ENCODE measurements at places on chromosomes 12 and 14.

DNA sequence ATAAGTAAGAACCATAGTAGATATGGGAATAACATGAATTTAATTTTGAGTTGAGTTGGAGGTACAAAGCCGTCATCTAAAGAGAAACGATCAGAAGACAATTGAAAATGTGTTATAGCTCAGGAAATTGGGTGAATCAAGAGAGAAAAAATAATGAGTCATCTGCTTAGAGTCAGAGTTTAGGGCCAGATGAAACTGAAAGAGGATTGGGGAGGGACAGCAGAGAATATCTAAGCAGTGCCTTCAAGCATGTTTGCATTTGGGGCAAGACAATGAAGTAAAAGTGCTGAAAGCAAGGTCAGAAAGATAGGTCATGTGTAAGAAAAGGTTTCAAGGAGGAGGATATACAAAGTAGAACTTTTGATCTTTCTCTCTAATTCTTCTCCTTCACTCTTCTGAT, 49.4 kb downstream of the SLC15A5 start:
- no peak for DNase-seq

GRCh38 chr12:117513353-117513752, 151.9 kb upstream of the NOS1 start:
- no peak for DNase-seq

DNA sequence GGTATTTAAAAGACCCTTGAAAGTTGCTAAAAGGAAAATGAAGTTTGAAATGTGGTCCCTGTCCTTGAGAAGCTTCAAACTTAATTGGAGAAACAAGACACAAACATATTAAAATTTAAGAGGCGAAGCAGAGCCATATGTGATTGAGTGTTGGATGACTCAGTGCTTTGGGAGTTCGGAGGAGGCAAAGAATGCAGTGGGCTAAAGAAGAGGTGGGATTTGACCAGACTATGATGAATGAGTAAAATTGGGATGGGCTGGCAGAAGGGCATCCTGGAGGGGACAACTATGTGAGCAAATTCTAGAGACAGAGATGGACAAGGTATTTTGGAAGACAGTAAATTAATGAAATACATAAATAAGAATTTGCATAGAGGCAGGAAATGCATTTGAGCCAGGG, 358.6 kb downstream of the EGLN3 start:
- DNase-seq, result no peak

DNA sequence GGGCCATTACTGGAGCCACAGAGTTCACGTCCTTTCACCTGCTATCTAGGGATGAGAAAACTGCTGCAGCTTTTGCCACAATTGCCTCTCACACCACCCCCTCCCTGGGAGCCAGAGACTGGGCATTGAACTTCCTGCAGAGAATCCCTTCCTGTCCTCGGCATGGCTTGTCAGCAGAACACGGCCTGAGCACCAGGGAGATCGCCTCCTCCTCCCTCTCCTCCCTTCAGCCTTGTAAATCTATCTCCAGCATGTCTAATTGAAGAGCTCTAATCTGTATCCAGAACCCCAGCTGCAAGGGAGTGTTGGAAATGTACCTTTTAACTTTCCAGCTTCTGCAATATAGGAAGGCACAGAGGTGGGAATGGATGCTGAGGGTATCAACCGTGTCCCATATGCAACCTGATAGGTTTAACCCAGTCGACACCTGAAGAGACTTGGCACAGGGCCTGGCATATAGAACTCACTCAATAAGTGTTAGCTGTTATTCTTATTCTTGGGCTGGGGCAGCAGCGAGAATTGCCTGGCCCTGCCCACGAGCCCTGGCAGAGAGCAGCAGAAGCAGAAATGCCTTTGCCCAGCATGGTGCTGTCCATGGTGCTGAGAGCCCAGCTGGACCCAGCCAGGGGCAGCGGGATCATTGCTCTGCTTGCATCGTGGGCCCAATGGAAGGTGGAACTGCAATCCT, 26.8 kb downstream of the TMEM63C start:
- peak; percentile 41 for DNase-seq

DNA sequence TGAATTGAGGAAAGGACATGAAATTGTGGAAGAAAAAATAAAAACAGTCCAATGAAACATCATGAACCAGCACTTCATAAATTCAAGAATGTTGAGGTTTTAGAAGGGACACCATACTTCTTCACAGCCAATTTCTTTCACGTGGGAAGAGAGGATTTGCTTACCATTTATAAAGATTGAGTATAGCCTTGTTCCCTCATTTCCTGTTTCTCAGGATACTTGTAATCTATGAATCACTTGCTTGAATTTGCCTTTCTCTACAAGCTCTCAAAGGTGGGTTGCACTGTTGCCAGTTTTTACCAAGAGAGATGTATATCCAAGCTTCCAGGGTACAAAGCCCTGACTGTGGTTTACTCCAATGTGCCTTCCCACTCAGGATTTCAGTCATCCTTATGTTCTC, 116.1 kb downstream of the DUSP6 start:
- DNase-seq, result no peak

GRCh38 chr14:63745858-63746425, 18.1 kb upstream of the SGPP1 start:
- no peak for DNase-seq

GRCh38 chr14:76696361-76696760, 64.9 kb upstream of the VASH1 start:
- no peak for DNase-seq

DNA sequence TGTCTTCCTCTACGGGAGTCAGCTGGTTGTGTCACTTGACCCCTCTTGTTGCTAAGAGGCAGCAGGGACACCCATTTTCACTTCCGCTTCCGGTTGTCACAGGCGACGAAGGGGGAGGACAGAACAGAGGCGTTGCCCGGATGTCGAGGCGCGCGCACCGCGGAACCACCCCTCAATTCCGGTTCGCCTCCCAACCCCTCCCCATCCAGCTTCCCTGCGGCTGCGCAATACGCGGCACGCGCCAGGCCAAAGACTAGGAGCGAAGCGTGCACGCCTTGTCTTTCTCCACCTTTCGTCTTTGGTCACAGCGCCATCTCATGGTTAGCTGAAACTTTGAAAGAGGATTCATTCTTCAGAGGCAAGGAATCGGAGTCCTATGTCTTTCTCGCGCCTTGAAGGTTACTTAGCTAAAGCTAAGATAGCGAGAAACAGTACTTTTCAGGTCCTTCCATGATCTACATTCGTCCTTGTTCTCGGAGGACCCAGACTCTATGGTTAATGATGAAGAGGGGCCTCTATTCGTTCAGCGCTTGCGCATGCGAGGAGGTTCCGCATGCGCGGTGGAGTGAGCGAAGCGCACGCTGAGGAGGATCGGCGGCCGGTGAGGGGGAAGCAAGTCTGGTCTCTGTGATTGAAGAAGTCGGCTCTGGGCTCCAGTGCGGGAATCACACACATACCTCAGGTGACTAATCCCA, at the start of the genes ATP6V1D and EIF2S1:
ATP6V1D (minus strand) TSS at position 30 of the 695 bp plus-strand sequence. CDS start 106 bp downstream, outside the sequence.
EIF2S1 (plus strand) TSS at position 554 of the 695 bp plus-strand sequence. CDS start 4,440 bp downstream, outside the sequence.
- DNase-seq, result peak; percentile 99

GRCh38 chr14:82667501-82667900, 1133.8 kb upstream of the SEL1L start:
- no peak for DNase-seq

DNA sequence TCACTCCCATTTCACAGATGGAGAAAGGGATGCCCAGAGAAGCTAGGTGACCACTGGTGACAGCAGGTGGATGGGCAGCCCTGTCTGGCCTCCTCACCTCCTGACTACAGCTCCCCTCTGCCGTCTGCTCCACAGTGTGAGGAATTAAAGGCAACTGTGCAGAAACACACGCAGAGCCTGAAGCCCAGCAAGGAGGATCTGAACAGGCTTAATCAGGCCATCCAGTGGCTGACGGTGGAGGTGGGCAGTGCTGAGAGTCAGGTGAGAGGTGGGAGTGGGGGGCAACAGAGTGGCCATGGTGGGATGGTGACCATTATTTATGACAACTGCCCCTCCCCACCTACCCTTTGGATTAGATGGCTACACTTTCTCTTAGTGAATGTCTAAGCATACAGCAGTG, 1.2 kb downstream of the KRT86 start:
- DNase-seq, result no peak

GRCh38 chr14:39169541-39169900, 612 bp downstream of the TRAPPC6B start:
- DNase-seq, result no peak

DNA sequence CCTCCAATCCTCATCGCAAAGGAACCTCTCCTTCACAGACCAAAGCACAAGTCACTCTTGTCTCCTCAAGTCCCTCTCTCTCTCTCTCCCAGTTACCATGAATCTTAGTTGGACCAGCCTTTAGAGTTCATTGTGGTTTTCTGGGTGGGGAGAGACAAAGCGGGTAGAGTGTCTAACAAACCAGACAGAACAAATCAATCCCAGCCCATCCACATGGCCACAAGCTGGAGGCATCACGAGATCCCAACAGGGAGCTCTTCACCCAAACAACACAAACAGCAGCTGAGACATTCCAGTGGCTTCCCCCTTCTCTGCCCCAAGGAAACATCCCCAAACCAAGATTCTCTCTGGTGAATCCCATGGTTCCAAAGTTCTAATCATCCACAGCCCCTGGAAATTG, 22.4 kb downstream of the ACTN1 start:
- no peak for DNase-seq

DNA sequence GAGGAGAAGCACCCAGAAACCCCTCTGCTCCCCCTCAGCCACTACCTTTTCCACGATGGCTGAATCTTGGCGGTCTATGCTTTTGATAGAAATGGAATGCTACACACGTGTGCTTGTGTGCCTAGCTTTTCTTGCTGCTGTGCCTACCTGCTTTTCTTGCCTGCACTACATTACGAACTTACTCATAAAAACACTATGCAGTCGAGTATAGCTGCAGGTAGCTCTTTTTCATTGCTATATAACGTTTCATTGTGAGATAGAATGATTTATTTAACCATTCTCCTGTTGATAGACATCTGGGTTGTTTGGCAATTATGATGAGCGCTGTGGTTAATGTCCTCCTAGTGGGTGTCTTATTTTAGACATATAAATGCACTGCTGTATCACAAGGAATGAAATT, 67.9 kb upstream of the NCOR2 start:
- no peak for DNase-seq

- no peak for DNase-seq
Measured at GRCh38 chr12:132310181-132311040, 19.0 kb downstream of the GALNT9 start.

DNA sequence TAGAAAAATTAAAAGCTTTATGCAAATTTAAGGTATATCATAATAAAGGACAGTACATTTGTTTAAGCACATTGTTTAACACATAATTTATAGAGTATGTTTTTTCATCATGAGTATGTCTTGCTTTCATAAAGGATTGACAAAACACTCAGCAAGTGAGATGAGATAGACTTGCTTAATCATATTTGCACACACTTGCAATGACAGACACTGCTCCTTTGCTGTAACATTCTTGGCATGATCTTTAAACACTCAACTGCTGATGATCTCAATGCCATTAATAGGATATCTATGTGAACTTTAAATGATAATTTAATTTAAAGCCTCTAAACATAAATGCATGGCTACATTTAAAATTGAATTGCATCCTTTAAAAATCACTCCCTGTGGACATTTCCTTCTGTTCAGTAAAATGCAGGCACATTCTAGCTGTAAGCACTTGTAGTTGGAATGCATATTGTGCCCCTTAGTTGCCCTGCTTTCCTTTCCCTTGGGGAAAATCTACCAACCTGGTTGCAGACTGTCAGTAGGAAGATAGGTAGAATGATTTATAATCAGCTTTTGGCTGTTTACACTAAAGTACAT, 979.0 kb downstream of the TMTC2 start:
- no peak for DNase-seq

DNA sequence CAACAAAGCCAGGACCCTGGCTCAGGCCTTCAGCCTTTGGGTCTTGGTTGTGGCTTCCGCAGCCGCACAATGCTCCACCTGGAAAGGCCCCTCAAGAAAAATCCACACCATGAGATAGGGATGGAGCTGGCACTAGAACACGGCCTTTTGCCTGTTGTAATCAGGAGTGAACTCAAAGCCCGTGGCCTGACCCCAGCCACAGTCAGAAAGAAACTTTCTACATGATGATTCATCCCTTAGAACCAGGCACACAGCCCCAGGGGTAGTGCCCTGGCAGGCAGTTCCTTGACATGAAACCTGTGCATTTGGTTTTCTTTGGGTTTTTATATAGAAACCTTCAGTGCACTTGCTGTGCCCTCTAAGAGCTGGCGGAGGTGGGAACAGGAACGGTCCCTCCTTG, 5.1 kb downstream of the CLMN start:
- DNase-seq, result no peak

DNA sequence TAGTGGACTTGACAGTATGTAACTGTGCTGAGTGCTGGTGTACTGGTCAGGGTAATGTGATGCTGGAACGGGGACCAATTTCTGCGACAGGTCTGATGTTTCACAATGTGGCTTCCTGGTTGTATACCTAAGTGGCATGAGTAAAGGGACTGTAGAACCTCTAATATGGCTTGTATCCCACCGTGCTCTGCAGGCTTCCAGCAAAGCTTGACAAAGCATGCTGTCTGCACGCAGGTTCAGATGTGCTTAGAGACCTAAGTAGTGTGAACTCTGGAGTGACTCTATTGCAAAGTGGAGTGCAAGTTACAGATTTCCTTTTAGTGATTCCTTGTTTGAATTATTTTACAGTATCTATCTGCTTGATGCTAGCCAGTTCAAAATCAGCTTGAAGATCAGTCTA, 415.8 kb upstream of the NOVA1 start:
- DNase-seq, result no peak

- DNase-seq, result no peak
Measured at GRCh38 chr12:124842073-124842749, 21.5 kb downstream of the SCARB1 start.

GRCh38 chr14:34498684-34499412, 36.8 kb upstream of the SPTSSA start:
- DNase-seq, result no peak

DNA sequence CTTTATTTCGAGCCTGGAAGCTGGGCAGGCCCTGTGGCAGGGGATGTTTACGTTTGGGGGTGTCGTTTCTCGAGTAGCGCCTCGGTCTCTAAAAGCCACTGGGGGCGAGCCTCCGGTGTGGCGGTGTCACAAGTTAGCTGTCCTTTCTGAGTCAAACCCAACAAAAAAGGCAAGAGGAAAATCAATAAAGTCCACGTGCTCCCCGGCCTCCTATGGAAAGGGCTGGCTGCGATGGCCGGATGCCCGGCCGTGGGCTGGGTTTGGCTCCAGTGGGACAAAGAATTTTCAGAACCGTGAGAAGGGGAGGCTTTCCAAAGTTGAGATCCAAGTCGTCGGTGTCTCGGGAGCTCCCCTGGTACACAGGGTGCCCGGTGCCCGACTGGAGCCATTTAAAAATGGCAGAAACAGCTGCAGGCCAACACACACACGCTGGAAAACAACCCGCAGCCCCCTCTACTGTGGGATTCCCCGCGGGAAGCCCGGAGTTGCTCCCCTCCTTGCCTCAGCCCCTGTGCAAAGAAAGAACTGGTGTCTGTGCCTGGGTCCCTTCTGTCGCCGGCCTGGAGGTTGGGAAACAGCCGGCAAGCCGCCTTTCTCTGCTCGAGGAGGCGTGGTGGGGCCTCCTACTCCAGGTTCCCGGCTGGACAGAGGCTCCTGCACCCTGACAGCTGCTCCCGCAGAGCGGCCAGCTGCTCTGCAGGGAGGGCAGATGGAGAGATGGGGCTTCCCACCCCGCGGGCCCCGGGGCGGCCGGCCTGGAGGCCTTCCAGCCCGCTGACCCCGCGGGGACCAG, 1.9 kb downstream of the BCL7A start:
- DNase-seq, result peak; percentile 43
